Liver (tissue), 10 donors: ENCODE measurements at places on chromosomes 2 and 18. TPM values are rescaled to one million over a fixed set of nuclear protein-coding genes. Genes with fewer than 3 reads are reported as not detected.

DNA sequence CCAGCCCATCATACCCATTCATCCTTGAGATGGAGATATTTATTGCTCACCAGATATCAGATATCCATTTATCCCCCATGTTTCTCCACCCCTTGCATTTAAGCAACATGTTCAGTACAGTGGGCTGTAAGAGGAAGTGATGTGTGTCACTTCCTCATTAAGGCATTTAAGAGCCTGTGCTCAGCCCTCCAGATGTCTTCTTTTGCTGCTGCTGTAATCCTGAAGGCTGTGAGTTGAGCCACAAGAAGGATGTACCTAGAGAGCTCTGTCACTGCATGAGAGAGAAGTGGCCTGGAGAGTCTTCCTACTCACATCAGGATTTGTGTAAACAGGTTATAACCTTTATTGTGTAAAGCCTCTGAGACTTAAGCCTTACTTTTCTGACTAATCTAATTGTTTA lies 151.8 kb upstream of the UNC80 start:
- no peaks in the 10 kb centered on the region for H3K36me3 ChIP-seq
- no peaks in the 10 kb centered on the region for H3K27me3 ChIP-seq
- no peak for DNase-seq

DNA sequence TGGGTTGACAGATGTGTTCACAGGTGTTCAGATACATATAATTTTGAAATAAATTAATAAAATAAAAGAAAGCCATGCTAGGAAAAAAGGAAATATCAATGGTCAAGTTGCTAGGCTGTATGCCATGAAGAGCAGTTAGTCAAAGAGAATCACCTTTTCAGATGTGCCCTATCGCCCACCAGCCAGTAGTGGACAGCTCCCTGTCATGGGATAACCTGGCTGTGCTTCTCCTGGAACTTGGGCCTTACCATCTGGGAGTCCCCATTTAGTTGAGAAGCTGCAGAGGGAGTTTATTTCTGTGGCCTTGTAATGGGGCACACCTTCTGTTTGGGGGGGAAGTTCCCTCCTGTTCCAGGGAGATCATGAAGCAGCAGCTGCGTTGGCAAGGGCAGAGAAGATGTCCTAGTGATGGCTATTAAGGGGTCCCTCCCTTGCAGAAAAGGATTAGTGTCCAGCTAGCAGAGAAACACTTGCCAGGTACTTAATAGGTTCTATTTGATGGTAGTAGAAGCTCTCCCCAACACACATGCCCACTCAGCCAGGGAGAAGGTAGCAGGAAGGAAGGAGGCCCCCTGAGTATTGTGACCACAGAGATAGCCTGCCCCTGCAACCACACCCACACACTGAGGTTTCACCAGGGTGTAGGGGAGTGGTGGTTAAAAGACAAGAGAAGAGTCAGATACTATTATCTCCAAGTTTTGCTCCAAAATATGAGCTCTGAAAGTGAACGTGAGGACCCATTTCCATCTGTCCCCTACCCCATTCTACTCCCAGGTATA lies 117.7 kb downstream of the B3GNT2 start:
- H3K27ac ChIP-seq: no peak overlapping the region
- H3K4me3 ChIP-seq: no peak overlapping the region
- H3K27me3 ChIP-seq: no peaks in the 10 kb centered on the region
- no peak for DNase-seq
- no peaks in the 10 kb centered on the region for H3K4me1 ChIP-seq
- H3K36me3 ChIP-seq: no peaks in the 10 kb centered on the region

GRCh38 chr2:46615986-46616485 lies 136.7 kb downstream of the TMEM247 start:
- peak overlapping the region; percentile 91 for H3K27ac ChIP-seq
- peak overlapping the region; percentile 73 for H3K4me3 ChIP-seq

GRCh38 chr2:30197570-30198192 lies 33.7 kb upstream of the LBH start:
- H3K4me3 ChIP-seq: no peak overlapping the region
- no peak for DNase-seq
- no peaks in the 10 kb centered on the region for H3K27me3 ChIP-seq
- H3K36me3 ChIP-seq: no peaks in the 10 kb centered on the region
- H3K27ac ChIP-seq: no peak overlapping the region

- H3K36me3 ChIP-seq: no peaks in the 10 kb centered on the region
- H3K27ac ChIP-seq: no peak overlapping the region
- H3K4me3 ChIP-seq: no peak overlapping the region
- H3K4me1 ChIP-seq: no peaks in the 10 kb centered on the region
Measured at GRCh38 chr2:192184349-192184748, 10.4 kb downstream of the TMEFF2 start.

The ANKZF1 gene
- 30.6 TPM for total RNA-seq

The RGPD4 gene
- not detected for total RNA-seq

The STARD7 gene
- total RNA-seq: 120 TPM
